CD4-positive, alpha-beta T cell treated with Interleukin-6 at 100 ng/mL for 8 hours (primary cell): ENCODE measurements at places on chromosomes 11 and 22.

DNA sequence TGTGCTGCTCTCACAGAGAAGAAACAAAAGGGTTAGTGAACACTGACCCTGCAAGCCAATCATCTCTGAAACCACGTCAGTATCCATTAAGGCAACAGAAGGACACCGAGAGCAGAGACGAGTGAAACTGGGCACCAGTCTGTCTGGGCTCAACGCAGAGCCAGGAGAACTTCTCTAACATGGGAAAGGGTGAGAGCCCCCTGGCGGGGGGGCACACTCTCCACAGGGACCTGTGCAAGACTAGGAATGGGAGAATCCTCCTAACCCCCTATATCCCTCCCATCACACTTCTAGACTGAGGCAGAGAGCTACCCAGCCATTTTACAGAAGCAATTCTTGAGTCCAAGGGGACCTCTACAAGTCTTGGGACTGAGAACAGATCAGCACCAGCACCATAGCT lies 285.8 kb downstream of the SOX6 start:
- no peak for DNase-seq

DNA sequence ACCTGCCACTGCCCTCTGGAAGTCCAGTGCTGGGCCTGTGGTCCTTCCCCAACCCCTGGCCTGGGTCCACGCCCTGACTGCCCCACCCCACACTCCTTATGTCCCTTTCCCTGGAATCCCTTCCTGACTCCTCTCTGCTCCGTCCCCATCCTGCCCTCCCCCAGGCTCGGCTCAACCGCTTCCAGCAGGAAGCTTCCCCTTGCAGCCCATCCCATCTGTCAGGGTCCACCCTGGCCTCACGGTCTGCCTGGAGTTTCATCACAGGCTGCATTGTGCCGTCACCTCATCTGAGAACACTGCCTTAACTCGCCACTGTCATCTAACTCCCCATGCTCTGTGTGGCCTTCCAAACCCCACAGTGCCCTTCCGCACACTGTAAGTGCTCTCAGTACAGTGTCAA lies 64.3 kb downstream of the NAT10 start:
- no peak for DNase-seq

- DNase-seq, result no peak
These were observed 43.8 kb downstream of the CHST1 start for GRCh38 chr11:45621588-45621987.

DNA sequence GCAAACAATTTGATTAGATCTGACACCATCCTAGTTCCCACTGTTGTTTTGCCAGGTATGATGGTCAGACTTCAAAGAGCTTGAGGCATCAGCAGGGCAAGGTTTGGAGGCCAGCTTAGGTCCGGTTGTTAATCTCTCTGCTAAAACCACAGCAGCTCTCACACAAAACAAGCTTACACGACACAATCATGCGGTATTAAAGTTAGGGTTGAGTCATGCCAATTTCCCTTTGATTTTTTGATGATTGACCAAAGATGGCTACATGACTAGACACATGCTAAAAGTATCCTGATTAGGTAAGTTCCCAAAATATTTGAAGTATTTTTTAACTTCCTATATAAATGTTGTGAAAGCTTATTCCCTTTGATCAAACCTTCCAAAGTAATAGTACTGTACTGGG lies 145.9 kb downstream of the ELP4 start:
- DNase-seq, result no peak

DNA sequence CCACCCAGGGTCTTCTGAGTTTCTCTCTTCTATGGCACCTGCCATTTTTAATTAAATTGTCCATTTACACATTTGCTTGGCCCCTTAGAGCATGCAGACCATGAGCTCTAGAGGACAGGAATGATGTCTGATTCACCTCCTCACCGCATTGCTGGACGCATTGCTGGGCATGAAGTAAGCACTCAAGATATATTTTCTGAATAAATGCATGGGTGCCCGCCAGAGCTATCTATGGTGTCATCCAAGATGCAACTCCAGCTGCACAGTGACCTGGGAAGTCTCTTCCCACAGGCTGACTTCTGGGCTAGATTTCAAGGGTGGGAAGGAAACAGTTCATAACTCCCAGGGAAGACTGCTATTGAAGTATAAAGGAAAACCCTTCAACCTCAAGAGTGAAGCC lies 66.6 kb upstream of the ASPHD2 start:
- DNase-seq, result no peak

- no peak for DNase-seq
These were observed 3.9 kb upstream of the IL17REL start for GRCh38 chr22:50016308-50016987.

DNA sequence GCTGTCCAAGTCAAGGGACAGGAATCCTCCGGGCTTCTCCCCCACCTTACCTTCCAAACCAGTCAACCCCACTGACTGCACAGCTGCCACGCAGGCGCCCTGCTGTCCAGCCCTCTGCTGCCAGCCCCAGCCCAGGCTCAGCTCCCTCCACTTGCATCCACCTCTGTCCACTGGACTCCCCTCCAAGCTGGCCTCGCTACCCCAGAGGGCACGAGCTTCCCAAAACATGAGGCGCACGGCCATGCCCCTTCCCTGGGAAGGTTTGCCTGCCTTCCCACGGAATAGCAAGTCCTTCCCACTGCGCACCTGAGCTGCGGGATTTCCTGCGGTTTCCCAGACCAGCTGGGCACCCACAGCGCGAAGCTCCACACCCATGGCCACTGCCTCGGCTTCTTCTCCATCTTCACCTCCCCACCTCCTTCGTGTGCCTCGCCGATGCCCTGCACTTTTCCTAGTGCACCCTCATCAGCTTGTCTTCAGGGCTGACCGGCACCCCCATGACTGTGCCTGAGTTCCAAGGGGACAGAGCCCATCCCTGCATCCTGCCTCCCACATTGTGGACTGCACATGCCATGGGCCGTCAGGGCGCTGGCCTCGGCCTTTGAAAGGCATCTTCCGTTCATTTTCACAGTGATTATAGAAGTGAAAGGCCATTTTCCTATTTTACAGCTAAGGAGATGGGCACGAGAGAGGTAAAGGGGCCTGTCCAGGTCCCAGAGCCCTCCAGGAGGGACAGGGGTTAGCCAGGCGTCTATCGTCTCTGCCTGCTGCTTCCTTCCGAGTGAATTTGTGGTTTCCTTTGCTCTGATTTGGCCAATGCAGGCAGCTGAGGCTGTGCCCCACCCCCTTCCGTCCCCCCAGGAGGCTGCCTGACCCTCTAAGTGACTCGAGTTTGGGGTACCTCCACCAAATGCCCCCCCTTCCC lies 16.4 kb downstream of the IFITM10 start:
- DNase-seq, result no peak

- peak; percentile 98 for DNase-seq
These were observed at the start of gene PACSIN2 for GRCh38 chr22:43014869-43015676. Gene PACSIN2 (minus strand): TSS chr22:43015149. CDS start chr22:42912080, 103,069 bp downstream.

GRCh38 chr11:106292526-106292925 lies 215.1 kb downstream of the AASDHPPT start:
- no peak for DNase-seq

DNA sequence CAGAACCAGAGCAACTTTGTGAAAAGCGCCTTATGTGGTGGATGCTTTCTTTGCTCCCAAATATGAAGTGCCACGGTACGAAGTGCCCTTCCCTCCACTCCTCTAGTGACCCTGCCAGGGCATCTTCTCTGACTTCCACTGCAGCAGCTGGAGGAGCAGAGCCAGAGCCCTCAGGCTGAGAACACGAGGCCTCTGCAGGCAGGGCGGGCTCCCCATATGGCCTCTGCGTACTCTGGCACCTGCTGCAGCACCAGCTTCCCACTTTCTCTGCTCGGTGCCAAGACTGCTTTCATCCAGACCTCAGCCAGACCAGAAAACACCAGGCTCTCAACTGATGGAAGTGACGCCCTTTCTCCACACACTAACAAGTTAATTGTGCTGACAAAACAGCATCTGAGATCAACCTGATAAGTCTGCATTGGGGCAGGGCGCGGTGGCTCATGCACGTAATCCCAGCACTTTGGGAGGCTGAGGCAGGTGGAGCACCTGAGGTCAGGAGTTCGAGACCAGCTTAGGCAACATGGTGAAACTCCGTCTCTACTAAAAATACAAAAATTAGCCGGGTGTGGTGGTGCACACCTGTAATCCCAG lies 12.8 kb downstream of the UFD1 start:
- no peak for DNase-seq

DNA sequence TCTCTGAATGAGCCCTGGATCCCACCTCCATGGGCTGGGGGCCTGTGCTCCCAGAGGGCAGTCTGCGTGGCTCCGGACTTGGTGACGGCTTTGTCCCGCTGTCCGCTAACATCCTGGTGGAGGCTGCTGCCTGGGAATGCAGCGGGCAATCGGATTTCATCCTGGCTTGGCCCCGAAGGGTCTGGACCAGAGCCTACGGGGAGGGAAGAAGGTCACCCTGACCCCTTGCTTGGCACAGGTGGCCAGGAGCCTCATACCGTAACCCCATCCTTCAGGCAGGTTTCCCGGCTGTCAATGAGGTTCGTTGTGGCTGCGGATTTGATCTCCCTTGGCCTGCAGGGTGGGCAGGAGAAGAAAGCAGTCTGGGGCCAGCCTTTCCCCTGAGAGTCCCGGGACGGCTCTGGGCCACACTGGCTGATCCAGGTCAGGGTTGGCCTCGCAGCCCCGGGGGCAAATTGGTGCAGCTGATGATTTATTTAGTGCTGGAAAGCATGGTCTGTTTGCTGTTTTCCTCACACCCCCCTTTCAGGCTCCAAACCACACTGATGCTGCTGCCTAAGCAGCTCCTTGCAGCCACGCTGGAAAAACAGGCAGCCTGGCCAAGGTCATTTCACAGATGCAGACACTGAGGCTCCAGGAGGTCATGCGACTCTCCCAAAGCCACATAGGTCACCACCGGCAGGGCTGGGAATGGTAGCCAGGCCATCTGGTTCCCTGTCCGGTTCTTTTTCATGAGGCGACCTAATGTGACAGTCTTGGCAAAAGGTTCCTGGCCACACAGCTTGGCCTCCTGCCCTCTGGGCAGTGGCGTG lies 15.0 kb downstream of the PRDM11 start:
- no peak for DNase-seq

DNA sequence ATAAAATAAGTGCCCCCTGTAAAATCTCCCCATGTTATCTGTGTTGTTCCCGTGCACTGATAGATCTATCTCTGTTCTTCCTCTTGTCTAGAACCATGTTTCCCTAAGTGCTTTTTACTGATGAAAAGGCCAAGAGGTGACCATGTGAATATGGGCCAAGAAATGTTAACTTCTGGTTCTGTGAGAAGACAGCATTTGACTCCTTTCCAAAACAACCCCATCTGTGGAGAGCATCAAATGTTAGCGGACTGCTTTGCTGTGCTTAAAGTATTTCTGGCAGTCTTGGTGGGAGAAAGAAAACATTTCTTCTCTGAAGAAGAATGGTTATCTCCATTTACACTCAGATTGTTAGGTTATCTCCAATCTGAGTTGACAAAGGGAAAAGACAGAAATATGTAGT lies 58.6 kb upstream of the GUCY1A2 start:
- no peak for DNase-seq

GRCh38 chr22:40014667-40015248 lies 20.0 kb downstream of the FAM83F start:
- DNase-seq, result no peak

- DNase-seq, result no peak
These were observed 11.5 kb downstream of the YPEL4 start for GRCh38 chr11:57638005-57638781.

DNA sequence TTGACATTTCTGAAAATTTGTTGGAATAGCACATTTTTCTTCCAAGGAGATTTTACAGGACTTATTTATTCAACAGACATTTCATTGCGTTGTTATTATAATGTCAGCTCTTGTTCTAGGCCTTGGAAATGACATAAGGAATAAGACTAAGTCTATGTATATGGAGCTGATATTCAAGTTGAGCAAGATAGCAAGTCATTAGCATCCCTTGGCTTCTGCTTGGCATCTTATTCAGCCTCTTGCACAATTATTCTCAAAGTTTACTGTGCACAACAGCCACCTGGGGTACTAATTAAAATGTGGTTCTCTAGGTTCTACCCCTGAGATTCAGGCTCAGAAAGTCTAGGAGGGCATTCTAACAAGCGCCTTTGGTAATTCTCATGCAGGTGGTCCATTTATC lies 304.8 kb upstream of the DDI1 start:
- DNase-seq, result no peak

- DNase-seq, result no peak
These were observed 8.0 kb downstream of the CSTPP1 start for GRCh38 chr11:46944356-46945075.

- no peak for DNase-seq
These were observed 9.7 kb downstream of the PDGFB start for GRCh38 chr22:39234867-39235687.

- DNase-seq, result no peak
These were observed 31.7 kb upstream of the SHISAL1 start for GRCh38 chr22:44344407-44344806.

- DNase-seq, result no peak
These were observed 70.2 kb upstream of the PPARA start for GRCh38 chr22:46079861-46080821.

DNA sequence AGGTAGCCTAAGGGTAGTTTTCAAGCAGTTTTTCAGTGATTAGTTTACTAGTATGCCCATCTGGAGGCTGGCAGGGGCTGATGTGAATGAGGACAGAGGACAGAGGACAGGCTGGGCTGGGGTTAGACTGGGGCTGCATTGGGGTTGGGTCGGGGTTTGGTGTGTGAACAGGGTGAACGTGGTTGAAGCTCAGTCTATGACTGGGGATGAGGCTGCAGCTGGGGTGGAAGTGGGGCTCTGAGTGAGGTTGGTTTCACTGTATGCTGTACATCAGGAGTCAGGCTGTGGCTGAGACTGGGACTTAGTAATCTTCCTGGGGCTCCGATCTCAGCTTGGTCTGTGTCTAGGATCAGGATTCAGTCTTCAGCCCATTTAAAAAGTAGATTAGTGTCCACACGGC lies 451 bp downstream of the OR51E1 start:
- no peak for DNase-seq
